ENCODE measurements at places on chromosomes 2 and 18. TPM values are rescaled to one million over a fixed set of nuclear protein-coding genes. Genes with fewer than 3 reads are reported as not detected.

The BARD1 gene
- total RNA-seq, result 29.1 TPM

DNA sequence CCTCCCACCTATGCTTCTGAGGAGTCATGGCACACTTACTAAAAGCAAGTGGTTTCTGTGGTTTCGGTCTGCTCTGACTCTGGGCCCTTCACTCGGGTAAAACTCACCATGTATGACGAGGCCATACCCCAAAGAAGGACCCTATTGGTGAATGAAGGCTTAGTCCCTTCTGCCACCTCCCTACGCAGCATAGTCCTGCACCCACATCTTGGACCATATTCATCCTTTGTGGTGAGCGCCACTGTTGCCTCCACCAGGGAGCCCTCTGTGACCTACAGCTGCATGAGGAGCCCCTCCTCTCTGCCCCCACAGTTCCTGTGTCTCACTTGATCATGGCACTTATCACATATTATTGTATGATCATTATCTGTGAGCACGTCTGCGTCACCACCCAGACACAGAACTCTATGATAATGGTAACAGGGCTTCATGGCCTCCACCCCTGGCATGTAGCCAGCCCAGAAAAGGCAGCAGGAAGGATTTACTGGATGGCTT, 113.3 kb downstream of the TFCP2L1 start:
- DNase-seq, result no peak

GRCh38 chr2:95303191-95303919, 6.2 kb downstream of the KCNIP3 start:
- no peak for DNase-seq

GRCh38 chr2:144522176-144522896, 2.4 kb upstream of the ZEB2 start:
- no peak for DNase-seq

- no peak for DNase-seq
Measured at GRCh38 chr2:159131914-159132281, 154.6 kb downstream of the WDSUB1 start.

DNA sequence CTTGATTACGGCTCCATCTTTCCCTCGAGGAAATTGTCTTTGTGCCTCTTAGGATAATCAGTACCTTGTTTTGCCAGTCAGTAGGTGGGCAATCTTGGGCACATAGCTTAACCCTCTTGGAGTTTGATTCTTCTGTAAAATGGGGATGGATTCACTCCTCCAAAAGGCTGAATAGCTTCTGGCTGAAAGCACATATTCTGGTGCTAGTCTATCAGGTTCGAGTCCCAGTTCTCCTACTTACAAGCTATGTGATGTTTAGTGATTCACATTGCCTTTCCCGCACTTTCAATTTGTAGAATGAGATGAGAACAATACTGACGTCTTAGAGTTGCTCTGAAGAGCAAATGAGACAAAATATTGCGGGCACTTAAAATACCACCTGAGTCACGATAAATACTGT, 43.9 kb downstream of the ATIC start:
- DNase-seq, result no peak

The CHPF gene
- total RNA-seq, result 49.1 TPM

The COL3A1 gene
- total RNA-seq, result 30.4 TPM

DNA sequence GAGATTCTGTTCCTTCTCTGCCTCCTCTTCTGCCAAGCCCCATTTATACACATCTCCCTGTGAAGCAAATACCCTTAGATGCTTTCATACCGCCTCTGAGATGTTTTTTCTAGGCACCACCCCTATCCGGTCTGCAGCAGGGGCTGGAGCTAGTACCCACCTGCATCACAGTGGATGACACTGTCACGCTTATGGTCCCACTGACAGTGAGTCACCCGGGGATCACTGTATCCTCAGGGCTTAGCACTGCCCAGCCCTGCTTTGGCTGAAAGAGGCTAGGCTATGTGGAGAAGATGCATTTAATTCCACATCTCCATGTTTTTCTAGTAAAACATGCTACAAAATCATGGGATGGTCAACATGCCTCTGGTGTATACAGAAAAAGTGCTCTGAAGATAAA, 9.9 kb downstream of the FABP1 start:
- DNase-seq, result no peak

- DNase-seq, result no peak
Measured at GRCh38 chr2:232352511-232353091, 25.9 kb upstream of the ALPP start.

- no peak for DNase-seq
Measured at GRCh38 chr2:161131074-161131680, 29.1 kb upstream of the TANK start.

The EVX2 gene
- total RNA-seq, result not detected

- no peak for DNase-seq
Measured at GRCh38 chr2:136384531-136385303, 266.8 kb upstream of the CXCR4 start.

- DNase-seq, result no peak
Measured at GRCh38 chr2:18829976-18830375, 240.6 kb upstream of the NT5C1B start.

- DNase-seq, result no peak
Measured at GRCh38 chr18:75350512-75350839, 77.0 kb downstream of the SMIM21 start.

DNA sequence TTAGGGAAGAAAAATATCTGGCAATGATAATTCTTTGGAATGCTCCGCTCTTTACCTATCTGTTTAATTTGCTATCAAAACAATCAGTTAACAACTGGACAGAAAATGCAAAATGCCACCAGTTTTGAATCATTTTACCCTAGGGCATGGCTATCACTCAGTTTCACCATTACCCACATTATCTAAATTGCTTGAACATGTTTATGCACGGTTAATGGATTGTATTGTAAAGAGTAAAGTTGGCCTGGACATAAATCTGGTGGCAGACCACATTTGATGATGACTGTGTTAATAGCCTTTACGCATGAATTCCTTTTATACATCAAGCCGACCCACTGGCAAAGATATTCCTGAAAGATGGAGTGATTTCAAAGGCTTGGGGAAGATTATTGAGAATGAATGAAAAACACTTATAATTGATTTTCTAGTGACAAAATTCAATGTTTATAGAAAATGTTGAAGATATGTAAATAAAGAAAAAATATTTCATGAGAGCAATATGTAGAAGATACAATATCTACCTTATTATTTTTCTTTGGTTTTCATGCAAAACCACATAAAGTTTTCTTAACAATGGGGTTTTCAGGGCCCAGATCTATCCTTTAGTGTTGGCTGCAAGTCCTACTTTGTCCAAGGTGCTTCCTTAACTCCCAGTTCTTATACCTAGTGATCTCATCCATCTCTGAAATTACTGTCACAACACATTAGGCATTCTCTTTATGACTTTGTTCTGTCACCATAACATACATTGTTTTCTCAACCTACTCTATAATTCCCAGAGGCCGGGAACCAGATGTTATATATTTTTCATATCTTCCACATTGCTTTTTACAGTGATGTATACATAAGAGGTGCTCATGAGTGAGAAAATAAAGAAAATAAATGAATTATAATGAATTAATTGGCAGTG, 265.1 kb downstream of the RIT2 start:
- DNase-seq, result no peak

Data from progenitor cell of endocrine pancreas (in vitro differentiated cells).